ENCODE measurements at places on chromosomes 2 and 18. TPM values are rescaled to one million over a fixed set of nuclear protein-coding genes. Genes with fewer than 3 reads are reported as not detected.

- DNase-seq: no peak
These were observed 58.6 kb upstream of the CHAC2 start for GRCh38 chr2:53708988-53709387.

Gene DLX1
- total RNA-seq: not detected

Gene FSIP2
- 0.20 TPM for total RNA-seq

GRCh38 chr2:205994344-205994743 is 91.6 kb downstream of the INO80D start:
- no peak for DNase-seq

DNA sequence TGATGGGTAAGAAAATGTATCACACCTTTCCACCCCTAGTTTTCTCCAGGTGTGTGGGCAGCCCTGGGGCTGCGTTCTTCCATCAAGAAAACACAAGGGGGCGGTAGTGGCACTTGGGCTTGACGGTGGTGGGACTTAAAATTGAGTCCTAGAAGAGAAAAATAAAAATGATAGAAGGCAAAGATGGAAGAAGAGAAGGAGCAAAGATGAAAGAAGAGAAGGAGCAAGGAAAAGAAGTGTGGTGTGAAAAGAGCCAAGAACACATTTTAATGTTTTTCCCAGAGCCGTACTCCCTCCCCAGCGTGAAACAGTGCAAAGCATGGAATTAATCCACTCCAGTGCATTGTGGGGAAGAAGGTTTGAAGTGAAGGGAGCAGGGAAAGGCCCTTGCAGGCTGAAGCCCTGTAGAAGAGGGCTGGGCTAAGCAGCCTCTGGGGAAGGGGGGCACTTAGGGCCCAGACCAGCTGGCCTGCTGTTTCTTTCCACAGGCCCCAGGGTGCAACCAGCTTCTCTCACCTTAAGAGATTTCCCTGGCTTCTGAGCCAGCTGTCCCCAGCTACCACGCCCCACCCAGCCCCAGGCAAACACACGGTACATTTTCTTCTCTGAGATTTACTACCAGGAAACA is 256.8 kb downstream of the RNF152 start:
- DNase-seq: peak; percentile 51

GRCh38 chr2:191315365-191315752 is 70.2 kb downstream of the MYO1B start:
- no peak for DNase-seq

DNA sequence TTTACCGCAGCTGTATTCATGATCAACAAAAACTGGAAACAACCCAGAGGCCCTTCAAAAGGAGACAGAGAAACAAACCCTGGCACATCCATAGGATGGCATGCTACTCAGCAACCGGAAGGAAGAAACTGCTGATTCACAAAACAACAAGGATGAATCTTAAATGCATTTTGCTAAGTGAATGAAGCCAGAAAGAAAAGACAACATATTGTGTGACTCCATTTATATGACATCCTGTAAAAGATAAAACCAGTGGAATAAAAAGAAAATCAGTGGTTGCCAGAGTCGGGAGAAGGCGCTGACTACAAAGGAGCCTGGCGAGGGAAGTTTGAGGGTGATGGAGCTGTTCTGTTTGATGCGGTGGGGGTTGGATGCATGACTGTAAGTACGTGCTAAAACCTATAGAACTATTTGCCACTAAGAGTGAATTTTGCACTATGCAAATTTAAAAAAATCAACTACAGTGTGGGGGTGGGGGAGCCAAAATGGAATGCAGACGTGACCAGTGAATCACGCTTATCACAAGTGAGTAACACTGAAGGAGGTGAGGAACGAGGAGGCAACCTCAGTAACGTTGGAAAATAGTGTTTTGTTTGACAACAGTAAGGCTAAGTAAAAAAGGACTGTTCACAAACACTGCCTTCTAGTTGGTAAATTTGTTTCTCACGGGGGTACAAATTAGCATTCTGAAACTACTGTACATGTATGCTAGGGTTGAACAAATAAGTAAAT is 108.9 kb downstream of the INHBB start:
- DNase-seq: no peak

DNA sequence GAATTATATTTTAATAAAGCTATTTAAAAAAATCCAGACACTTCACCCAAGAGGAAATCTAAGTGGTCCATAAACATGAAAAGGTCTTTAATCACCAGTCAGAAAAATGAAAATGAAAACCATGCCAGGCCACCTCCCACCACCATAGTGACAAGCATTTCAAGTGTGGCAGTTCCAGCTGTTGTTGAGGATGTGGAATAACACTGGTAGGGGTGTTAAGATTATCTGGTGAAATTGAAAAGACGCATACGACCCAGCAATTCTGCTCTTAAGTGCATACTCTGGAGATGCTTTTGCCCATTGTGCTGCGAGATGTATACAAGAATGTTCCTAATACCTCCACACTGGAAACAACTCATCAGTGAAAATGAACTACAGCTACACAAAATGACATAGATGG is 82.2 kb downstream of the MSH2 start:
- no peak for DNase-seq

Gene KIDINS220
- 55.3 TPM for total RNA-seq
